Glutamatergic neuron (in vitro differentiated cells): ENCODE measurements at places on chromosomes 12 and 14. TPM values are rescaled to one million over a fixed set of nuclear protein-coding genes. Genes with fewer than 3 reads are reported as not detected.
A peak's percentile ranks its signal among the peaks of the same experiment; 100 is the strongest.

DNA sequence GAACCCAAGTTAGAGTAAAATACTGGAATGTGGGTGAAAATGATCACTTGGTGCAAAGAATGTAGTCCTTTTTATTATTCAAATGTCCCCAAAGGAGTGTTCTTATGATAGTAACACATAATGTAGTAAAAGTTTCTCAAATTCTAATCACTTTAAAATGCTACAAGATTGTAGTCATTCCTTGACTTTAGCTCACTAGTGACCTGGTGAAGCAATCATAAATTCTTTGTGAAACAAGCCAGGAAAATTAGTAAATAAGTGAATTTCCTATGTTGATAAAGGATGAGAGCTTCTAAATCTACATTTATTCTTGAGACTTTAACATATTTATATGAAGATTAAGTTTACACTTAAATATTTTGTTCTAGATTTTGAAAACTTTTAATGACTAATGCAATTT lies 30.7 kb upstream of the SLC17A8 start:
- H3K4me1 ChIP-seq, result no peaks in the 10 kb centered on the region
- no peaks in the 10 kb centered on the region for H3K27me3 ChIP-seq
- no peak overlapping the region for H3K27ac ChIP-seq

DNA sequence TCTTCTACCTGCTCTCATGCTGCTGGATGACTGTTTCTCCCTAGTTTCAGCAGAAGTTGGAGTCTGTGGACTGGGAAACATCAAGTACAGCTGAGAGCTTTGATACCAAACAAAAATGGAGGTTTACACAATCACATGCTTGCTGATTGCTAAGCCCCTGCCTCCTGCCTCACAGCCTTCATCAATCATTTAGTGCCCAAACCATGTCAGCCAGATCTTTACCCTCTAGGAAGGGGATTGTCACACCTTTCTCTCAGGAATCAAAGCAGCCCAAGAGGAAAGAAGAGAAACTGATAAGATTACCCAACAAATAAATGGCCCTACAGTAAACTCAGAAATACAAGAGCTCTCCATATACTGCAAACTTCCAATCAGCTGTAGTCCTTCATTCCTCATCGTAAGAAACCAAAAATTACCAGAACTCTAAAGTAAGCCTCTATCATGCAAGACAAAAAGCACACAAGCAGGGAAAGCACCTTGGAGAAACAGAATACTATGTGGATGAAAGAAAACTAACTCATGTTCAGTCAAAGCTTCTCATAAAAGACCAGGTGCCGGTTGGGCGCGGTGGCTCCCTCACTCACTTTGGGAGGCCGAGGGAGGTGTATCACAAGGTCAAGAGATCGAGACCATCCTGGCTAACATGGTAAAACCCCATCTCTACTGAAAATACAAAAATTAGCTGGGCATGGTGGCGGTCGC lies 63.6 kb upstream of the RESF1 start:
- H3K27me3 ChIP-seq, result peaks cover 3% of the 10 kb centered on the region
- DNase-seq, result no peak
- H3K36me3 ChIP-seq, result no peaks in the 10 kb centered on the region
- H3K4me3 ChIP-seq, result no peak overlapping the region

DNA sequence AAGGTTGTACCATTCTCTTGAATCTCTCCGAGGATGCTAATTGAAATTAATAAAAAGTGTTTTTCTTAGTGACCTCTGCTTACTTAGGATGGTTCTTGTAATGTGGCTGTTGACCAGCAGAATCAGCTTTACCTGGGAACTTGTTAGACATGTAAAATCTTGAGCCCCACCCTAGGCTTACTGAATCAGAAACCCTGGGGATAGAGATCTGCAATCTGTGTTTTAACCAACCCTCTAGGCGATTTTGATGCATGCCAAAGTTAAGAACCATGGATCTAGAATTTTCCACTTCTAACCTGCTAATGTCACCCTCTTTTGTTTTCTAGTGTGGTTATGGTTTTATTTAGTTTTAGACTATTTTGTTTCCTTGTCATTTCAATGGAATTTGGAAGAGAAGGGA lies 6.5 kb downstream of the NUBPL start:
- no peak overlapping the region for H3K4me3 ChIP-seq
- no peaks in the 10 kb centered on the region for H3K27me3 ChIP-seq
- H3K36me3 ChIP-seq, result no peaks in the 10 kb centered on the region
- no peak overlapping the region for H3K27ac ChIP-seq
- no peak for DNase-seq
- H3K4me1 ChIP-seq, result no peaks in the 10 kb centered on the region

DNA sequence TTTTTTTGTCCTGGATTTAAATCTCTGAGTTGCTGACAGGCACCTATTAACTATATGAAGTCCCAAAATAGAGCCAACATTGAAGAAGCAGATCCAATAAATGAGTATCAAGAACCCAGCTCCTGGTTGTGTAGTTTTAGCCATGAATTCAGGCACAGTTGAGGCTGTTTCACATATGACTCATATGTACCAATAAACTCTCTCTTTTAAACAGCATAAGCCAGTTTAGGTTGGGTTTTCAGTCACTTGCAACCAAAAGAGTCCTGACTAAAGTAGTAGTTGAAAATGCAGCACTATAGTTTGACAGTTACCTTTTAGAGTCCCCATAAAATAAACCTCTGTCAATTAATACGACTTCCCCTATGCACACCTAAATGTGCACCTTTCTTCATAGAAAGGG lies 389.9 kb downstream of the RPS29 start:
- H3K4me3 ChIP-seq, result no peak overlapping the region
- H3K27me3 ChIP-seq, result peaks cover 2% of the 10 kb centered on the region
- no peak overlapping the region for H3K27ac ChIP-seq
- no peaks in the 10 kb centered on the region for H3K36me3 ChIP-seq

- peaks cover 4% of the 10 kb centered on the region for H3K36me3 ChIP-seq
- no peak overlapping the region for H3K27ac ChIP-seq
- DNase-seq, result no peak
- H3K27me3 ChIP-seq, result peaks cover 4% of the 10 kb centered on the region
Measured at GRCh38 chr12:124722878-124723277, 140.8 kb downstream of the SCARB1 start.

DNA sequence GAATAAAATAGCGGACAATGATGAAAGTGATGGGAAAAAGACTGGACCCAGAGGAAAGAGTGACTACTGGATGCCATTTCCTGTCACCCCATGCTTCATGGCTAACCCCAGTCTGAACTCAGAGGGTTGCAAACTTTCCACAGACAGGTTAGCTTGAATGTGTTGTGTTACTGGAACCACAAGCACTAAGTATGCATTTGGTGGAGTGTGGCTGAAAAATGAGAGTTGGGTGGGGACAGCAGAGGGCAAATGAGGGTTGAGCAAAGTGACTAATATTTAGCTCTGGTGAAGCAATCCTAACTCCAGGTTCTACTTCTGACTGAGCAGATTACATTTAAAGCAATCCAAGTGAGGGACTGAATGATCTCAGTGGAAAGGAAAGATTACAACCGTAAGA lies 1.6 kb downstream of the SLC16A7 start:
- H3K27me3 ChIP-seq, result no peaks in the 10 kb centered on the region
- H3K4me3 ChIP-seq, result peak overlapping the region; percentile 93
- H3K4me1 ChIP-seq, result peaks cover 5% of the 10 kb centered on the region
- no peak for DNase-seq

- H3K4me3 ChIP-seq, result no peak overlapping the region
- H3K27ac ChIP-seq, result no peak overlapping the region
- no peaks in the 10 kb centered on the region for H3K36me3 ChIP-seq
- DNase-seq, result no peak
Measured at GRCh38 chr12:82625523-82625922, 61.2 kb upstream of the TMTC2 start.

- no peaks in the 10 kb centered on the region for H3K36me3 ChIP-seq
- H3K4me1 ChIP-seq, result no peaks in the 10 kb centered on the region
- no peaks in the 10 kb centered on the region for H3K27me3 ChIP-seq
- no peak overlapping the region for H3K27ac ChIP-seq
- no peak for DNase-seq
- no peak overlapping the region for H3K4me3 ChIP-seq
Measured at GRCh38 chr14:24224618-24225071, 7.5 kb downstream of the NEDD8 start.

Gene COX14
- 23.3 TPM for total RNA-seq

GRCh38 chr12:67698672-67699581 lies 50.4 kb downstream of the DYRK2 start:
- no peaks in the 10 kb centered on the region for H3K4me1 ChIP-seq
- no peaks in the 10 kb centered on the region for H3K36me3 ChIP-seq

DNA sequence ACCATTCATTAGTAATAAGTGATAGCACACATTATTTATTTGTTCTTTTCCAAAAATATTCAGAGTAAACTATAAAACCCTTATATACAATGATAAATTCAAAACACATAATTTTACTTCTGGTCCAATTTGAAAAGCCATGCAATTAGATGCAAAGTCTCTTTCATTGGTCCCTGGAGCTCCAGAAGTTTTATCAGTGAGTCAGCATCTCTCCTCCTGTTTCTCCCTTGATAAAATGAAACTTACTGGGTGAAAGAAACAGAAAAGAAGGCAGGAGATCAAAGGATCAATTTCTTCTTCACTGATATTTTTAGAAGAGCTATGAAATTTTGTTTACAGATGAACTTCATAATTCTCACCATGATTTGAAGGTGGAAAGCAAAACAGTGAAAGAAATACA lies 47.5 kb downstream of the IFNG start:
- no peak overlapping the region for H3K4me3 ChIP-seq
- no peak for DNase-seq
- H3K27me3 ChIP-seq, result no peaks in the 10 kb centered on the region
- no peaks in the 10 kb centered on the region for H3K36me3 ChIP-seq

- no peaks in the 10 kb centered on the region for H3K4me1 ChIP-seq
- DNase-seq, result no peak
- H3K27me3 ChIP-seq, result no peaks in the 10 kb centered on the region
- no peak overlapping the region for H3K27ac ChIP-seq
Measured at GRCh38 chr12:125519026-125519651, 453.9 kb downstream of the AACS start.

DNA sequence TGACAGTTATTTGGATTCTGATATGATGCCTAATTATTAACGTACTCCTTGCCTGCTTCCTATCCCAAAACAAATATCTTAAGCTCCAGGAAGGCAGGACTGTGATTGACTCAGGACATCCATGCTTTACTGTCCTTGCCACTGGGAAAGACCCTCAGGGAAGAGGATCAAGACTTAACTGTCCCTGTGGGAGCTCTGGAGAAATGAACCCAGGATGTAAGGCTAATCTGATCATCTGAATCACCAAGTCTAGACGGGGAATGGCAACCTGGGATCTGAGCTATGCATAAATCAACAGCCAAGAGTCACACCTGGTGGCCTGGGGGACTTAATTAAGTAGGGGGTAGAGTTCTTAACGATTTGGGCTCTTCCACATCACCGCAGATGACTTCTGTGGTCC lies 153.2 kb upstream of the BCL2L14 start:
- no peaks in the 10 kb centered on the region for H3K4me1 ChIP-seq

Gene OSBPL8
- 162 TPM for total RNA-seq

Gene FBXO34
- total RNA-seq, result 13.6 TPM

GRCh38 chr12:104177663-104178501 lies 37.7 kb upstream of the TXNRD1 start:
- H3K4me1 ChIP-seq, result peaks cover 8% of the 10 kb centered on the region
- peaks cover 2% of the 10 kb centered on the region for H3K27me3 ChIP-seq
- no peak for DNase-seq
- no peaks in the 10 kb centered on the region for H3K36me3 ChIP-seq
- no peak overlapping the region for H3K4me3 ChIP-seq

DNA sequence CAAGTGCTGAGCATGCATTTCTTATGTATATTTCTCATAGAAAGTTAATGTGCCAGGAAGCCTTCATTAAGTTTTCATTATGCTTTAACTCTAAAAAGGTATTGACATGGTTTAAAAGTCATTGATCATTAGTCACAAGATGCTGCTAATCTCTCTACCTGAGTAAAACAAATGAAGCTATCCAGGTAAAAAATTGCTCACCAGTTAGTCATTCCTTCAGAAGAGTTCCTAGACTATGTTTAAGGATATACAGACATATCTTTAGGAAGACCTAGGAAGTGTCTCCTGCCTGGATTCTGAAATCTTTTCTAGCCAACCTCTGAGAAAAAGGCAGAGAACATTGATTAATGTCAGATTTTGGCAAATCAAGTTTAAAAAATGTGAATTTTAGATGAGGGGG lies 274.2 kb downstream of the PDZRN4 start:
- peaks cover 17% of the 10 kb centered on the region for H3K4me1 ChIP-seq
- H3K36me3 ChIP-seq, result no peaks in the 10 kb centered on the region
- H3K27ac ChIP-seq, result no peak overlapping the region
- DNase-seq, result no peak
- peaks cover 2% of the 10 kb centered on the region for H3K27me3 ChIP-seq
- no peak overlapping the region for H3K4me3 ChIP-seq

- no peak overlapping the region for H3K27ac ChIP-seq
- H3K27me3 ChIP-seq, result no peaks in the 10 kb centered on the region
- no peaks in the 10 kb centered on the region for H3K4me1 ChIP-seq
- DNase-seq, result no peak
- H3K36me3 ChIP-seq, result no peaks in the 10 kb centered on the region
Measured at GRCh38 chr12:121034616-121035305, 4.3 kb downstream of the OASL start.
